Muscle of leg (tissue), 16 donors: ENCODE measurements at places on chromosomes 1 and 21. TPM values are rescaled to one million over a fixed set of nuclear protein-coding genes. Genes with fewer than 3 reads are reported as not detected.

DNA sequence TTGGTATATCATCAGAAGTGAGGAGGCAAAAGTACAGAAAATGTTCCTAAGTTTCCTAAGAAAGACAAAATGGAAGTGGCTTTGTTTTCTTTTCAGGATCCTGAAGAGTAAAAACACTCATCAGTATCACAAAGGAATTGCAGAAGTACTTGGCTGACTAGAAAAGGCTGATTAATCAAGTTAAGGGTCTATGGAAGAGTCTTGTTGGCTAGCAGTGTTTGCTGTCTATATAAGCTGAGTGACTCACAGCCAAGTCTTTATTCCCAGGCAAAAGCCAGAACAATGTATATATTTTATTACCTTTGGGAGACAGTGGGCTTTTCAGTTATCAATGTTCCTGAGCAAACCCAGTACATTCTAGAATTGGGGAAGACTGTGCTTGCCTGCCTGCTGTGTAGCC is 777.0 kb downstream of the PLA2G4A start:
- DNase-seq = no peak

DNA sequence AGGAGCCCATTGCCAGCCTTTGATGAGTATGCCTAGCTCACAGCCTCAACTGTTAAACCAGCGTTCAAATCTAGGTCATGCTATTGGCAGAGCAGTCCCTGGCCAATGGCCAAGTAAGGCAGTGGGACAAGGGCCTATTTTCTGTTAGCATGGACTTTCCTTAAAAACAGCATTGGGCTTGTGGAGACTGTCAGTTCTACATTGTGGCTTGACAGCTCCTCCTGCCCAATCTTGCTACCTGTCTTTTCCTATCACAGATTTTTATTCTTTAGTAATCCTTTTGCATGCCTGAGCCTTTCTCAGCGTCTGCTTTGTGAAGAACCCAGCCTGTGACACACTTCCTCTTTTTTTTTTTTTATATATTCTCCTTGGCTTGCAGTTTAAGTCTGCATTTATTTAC is 56.4 kb downstream of the DIP2A start:
- DNase-seq = peak; percentile 60

The IL19 gene
- polyA plus RNA-seq = not detected

DNA sequence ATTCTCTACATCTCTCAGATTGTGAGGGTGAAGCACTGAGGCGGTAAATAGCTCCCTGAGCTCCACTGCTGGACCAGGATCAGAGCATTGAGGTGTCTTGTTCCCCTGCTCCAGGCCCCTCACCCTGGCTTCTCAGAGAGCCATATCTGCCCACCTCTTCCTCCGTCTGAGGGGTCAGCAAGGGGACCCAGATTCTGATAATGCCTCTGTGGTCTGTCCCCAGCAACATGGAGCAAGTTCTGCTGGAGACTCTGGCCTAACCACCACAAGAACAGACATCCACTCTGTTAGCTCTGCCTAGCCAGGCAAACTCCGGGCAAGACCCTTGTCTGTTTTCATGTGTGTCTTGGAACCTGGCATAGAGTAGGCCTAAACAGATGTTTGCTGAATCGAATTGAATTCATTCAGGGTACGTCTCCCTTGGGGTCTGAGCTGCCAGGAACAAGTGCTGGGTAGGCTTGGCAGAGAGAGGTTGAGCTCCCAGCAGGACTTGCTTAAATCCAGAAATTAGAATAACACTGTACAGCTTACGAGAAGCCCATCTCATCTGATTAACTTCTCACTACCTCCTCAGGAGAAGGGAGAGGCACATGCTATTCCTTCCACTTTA is 2.3 kb downstream of the TRAF5 start:
- peak; percentile 38 for DNase-seq

DNA sequence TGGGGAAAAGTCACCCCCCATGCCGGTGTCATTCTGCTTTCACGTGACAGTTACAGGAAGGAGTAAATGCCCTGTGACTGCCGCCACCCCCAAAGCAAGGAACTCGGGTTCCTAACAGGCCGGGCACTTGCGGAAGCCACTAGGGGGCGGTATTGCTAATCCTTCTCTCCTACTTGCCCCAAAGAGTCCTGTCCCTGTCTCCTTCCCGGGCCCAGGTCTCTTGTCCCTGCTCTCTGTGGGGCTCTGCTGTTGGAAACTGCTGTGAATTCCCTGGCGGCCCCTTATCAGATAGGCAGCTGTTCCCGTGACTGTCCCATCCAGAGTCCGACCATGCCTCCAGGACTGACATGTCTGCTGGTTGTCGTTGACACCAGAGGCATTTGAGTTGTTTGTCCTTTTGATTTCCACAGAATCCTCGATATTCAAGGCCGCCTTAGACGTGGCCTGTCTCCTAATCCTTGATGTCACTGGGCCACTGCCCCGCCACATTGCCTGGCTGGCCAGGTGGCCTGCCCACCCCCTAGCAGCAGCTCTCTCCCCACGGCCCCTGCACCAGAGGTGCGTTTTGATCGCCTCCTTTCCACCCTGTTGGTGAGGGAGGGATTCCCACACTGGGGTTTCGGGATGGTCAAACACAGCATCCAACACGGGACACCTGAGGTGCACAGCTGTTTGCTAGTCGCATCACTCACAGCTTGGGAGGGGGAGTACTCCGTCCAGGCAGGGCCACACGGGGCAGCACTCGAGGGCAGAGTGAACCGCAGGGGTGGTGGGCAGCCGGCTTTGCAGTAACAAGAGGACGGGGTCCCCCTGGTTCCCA is 37.3 kb downstream of the CHAF1B start:
- peak; percentile 25 for DNase-seq

DNA sequence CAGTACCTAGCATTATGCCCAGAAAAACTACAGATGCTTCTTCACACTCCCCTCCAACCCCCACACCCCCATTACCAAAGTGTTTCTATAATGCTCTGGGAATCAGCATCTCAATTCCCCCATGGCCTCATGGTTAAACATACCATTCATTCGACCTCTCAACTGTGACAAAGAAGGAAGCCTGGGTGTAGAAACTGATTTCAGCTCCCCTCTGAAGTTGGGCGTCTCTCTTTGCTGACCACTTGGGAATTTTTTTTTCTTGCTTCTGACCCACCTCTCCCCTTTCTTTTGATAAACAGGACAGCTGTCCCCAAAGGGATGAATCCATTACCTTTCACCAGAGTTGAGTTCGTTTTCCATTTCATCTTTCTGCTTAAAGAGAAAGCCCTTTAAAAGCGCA is 116.4 kb upstream of the HOOK1 start:
- no peak for DNase-seq
